ENCODE measurements at places on chromosomes 12 and 14.

DNA sequence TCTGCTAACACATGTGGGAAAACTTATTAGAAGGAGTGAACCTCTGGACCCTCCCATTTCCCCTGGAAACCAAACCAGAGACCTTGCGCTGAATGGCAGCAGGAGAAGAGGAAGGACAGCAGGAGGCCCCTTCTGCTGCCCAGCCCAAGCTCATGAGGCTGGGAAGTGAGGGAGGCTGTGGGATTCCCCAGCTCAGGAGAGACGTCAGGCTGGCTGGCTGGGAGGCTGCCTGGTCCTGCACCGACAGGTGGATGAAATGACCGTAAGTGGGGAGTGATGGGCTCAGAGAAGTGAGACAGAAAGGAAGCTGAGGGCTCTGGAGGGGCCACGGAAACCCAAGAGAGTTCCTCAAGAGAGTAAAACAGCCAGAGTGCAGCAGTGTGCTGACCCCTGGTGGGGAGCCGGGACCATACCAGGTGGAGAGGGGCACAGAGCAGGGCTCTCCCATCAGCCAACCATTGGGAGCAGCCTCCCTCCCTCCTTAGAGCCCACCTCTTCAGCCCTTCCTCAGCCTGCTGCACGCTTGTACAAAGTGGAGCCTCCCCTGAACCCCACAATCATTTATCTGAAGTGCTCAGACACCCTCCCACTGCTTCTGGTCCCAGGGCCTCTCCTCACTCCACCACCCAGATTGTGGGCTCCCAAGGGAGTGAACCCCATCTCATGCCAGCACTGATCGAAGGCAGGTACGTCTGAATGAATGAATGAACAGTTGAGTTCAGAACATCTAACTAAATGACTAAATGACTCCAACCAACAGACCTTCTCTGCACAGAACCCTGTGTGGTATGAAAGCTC lies 14.0 kb downstream of the TAMALIN start:
- DNase-seq: peak; percentile 57

GRCh38 chr12:12098691-12099015 lies 27.9 kb downstream of the BCL2L14 start:
- DNase-seq: no peak

- DNase-seq: no peak
Measured at GRCh38 chr14:28999656-29000055, 233.1 kb downstream of the FOXG1 start.

GRCh38 chr12:93176610-93177126 lies 201.1 kb upstream of the NUDT4 start:
- no peak for DNase-seq

DNA sequence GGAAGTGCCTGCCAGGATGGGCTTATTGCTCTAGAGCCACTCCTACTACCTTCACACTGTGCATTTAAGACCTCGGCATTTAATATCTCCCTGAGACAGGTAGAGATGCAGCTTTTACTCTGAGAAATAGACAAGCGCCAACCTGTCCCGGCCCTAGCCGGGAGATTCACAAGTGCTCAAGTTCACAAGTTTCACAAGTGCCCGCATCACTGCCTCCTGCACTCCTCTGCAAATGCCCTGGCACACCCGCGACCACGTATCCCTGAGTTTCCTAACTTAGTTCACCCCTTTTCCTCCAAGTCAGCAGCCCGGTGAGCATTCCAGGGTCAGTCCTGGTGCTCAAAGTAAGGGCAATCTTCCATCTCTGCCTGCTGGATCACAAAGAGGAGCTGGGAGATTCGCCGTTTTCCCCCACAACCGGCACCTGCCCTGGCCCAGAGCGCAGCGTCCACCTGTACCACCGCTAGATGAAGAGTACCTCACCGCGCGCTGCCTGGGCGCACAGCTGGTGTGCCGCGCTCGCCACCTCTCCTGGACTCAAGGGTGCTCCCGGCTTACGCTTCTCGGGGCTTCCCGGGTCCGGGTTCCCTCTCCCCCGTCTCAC lies 5.0 kb upstream of the SLC38A4 start:
- DNase-seq: no peak

DNA sequence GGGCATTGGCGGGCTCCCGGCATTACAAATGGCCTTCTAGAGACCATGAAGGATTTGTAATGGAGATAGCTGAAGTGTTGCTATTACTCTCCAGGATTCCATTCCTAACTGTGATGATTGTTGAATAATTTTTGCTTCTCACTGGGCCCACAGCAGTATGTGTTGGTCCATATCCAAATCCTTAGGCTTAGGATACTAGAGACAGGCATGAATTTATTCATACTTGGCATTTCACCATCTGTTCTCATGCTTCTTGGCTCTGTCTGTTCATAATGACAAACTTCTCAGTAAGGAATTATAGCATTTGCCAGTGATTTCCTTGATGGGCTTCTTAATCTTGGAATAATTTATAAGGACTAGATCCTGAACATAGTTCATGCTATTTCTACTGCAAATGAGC lies 832.9 kb downstream of the C12orf50 start:
- DNase-seq: no peak

DNA sequence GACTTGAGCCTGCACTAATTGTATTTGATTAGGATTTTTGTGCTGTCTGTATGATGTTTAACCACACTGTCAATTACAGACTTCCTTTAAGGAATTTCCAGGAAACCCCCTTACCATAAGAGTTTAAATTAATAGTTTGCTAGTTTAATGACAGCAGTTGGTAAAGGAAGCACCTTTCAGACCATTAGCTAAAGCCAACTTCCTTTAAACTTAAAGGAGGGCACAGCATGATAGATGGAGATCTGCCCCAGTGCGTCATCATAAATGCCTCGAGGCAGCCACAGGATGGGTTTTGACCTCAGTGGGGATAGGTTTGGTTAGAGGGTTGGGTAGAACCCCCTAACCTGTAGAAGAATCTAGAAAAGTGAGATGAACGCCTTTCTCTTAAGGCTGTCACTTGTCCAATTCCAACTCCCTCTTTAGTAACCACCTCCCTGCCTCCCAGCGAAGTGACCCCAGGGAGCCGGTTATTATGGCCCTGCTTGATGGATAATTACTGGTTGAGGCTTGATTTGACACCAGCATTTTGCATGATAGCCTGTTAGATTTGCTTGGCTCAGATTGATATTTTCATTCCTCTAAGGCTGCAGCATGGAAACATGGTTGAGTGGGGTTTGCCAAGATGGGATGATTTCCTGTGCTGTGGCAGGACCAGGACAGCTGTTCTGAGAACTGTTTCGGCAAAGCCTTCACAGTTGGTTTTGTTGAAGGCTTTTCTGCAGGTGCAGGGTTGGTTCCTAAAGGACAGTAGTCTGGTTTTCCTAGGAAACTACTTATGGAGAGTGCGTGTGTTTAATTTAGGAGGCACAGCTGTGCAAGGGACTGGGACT lies 62.7 kb downstream of the CHST11 start:
- DNase-seq: peak; percentile 70

DNA sequence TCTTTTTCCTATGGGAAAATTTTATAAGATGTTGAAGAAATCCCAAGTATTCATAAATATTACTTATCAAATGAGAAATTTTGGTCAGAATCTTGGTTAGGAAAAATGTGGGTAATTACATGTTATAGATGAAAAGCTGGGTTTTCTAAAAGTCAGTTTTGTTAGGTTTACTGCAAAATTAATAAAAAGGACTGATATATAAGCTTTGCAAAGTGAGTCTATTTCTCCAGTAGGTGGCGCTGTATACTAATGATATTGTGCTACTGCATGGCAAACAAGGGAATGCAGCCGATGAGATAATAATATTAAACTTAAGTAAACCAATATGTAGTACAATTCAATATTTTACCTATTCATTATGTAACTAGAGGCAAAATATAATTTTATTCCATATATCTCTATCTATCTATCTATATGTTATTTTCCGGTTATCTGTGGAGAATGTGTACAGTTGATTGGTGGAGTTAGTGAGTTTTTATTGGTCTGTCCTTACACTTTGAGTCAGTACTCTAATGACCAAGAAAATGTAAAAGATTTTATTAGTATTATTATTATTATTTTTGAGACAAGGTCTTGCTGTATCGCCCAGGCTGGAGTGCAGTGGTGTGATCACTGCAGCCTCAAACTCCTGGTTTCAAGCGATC lies 32.9 kb downstream of the MIPOL1 start:
- peak; percentile 7 for DNase-seq

GRCh38 chr14:95157048-95157326 lies 342 bp downstream of the DICER1 start:
- DNase-seq: no peak

DNA sequence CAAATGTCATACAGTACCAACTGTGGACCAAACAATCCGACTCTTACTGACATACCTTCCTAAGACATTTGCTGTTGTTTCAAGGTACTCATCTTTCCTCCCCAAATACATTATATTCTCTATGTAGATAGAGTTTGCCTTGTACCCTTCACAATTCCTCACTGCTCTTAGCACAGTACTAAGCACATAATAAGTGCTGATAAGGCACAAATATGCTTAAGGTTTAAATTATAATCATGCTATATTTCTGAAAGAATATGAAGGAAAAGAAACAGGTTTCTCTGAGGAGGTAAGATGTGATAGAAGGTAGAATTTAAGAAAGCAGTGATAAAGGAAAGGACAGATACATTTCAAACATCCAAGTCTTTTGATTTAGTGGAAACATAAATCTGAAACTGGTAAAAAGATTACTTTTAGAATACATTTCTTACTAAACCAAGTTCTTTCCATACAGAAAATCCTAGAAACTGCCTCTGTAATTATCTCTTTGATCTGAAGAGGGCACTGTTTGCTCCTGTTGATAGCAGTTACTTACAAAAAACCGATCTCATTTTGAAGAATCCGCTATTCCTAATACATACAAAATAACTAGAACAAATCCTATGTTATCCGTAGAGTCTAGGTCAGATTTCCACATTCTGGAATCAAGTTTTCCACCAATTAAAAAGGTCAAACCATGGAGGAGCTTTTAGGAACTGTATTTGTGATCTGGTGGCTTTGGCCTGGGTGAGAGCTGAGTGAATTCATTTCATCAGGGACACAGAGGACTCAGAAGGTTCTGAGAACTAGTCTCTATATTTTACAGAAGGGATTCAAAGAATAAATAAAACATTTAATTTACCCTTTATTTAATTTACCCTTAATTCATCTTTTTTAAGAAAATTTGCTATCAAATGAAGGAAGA lies 311.9 kb downstream of the DAD1 start:
- DNase-seq: no peak

- DNase-seq: no peak
Measured at GRCh38 chr14:90153429-90153828, 91.6 kb downstream of the KCNK13 start.

DNA sequence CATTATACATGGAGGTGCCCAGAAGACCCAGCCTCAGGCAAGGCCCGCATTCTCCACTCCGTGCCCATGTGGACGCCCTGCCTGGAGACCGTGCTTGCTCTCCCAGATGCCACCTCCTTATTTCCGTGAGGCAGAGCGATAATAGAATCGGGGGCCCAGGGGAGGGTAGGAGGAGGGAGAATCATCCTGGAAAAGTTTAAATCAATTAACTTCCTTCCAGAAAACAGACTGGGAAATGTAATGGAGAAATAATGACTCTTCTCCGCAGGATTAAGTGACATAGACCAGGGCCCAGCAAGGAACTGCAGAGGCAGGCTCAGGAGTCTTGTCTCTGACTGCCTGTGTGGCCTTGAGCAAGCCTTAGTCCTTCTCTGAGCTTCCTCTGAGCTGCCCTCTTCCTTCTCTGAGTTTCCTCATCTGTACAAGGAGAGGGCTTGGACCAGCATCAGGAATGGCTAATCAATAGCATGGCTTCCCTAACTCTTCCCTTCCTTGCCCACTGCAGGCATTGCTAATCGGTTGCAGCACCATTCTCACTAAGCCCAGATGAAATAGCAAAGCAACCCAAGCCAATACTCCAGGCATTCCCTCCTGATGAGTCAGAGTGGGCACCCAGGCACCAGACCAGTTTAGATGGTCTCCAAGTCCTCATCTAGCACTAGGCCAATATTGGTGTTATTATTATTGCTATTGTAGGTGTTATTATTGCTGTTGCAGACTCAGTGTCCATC lies 11.3 kb upstream of the FAM222A start:
- DNase-seq: no peak

Data from central memory CD4-positive, alpha-beta T cell (primary cell).